ENCODE measurements at places on chromosomes 1 and 21.

DNA sequence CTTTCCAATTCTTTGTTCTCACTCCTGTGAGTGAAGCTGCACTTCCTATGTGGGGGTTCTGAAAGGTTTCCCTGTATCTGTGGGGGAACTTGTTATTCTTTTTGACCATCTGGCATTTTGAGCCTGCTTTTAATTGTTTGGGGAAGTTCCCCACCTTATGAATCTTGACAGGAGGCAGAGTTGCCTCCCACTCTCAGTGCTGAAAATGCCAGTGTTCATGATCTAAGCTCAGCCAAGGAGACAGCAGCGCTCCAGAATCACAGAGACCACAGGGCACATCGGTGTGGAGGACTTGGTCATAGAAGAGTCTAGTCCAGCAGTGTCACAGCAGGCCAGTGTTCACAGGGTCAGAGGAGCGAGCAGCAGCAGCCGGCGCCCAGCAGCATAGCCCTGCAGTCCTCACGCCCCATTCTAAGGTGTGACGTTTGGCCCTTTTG lies 63.8 kb upstream of the PRDX6 start:
- DNase-seq: no peak

DNA sequence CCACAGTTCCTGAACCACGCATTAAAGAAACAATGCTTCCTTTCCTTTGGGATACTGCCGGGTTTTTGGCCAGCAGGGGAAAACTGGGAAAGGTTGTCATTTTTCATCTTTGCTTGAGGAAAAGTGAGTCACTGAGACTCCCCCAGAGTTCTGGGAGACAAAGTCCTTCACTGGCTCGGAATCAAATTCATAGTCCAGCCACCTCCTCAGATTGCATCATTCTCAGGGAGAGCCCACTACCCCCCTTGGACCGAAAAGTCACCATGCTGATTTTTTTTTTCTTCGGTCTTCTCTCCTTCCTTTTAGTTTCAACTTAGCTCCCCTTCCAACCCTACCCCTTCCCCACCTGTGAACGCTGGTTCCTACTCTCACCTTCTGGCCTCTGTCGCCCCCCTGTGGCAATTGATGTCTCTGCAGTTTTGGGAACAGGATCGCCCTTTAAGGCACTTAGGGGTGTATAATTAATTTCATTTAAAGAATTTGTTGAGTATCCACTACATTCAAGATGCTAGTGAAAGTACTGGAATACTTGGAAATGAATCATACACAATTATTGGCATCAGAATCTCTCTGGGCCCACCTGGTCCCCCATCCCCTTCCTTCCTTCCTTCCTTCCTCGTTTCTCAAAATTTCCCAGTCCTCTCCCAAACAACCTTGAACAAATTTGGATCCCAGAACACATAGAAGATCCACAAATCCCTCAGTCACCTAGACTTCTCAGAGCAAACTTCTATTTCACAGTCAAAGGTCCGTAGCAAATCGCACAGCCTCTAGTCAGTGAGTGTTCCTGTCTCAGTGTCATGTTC lies 6.9 kb downstream of the ACKR1 start:
- no peak for DNase-seq

DNA sequence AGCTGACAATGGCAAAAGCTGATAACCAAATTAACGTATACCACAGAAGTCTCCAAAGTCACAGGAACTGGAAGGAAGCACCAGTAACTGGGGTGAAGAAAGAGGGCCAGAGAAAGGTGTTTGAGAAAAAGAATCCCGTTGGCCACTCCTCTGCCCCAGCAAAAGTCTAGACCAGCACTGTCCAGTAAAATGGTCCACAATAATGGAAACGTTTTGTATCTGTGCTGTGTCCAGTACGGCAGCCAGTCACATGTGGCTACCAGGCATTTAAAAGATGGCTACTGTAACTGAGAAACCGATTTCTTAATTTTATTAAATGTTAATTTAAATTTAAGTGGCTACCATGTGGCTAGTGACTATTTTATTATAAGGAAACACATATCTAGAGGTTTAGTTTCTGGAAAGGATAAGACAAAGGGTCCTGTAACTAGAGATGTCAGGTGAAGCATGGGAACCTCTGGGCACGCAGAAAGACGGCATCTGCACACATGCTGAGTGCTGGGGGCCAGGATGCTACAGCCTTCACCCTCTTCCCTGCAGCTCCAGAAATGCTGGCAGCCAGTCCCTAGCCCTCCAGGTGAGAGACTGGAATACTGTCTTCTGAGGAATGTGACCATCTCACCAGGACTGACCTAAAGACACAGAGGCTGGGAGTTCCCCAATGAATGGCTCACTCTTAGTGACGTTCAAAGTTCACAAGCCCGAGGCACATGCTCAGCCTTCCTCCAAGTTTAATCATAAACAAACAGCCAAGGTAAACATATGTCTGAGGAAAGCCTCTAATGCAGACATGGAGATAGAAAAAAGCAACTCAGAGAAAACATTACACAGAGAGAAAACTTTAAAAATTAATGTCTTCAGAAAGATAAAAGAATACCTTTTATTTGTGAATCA lies 50.7 kb downstream of the JAK1 start:
- DNase-seq: no peak

- DNase-seq: no peak
Measured at GRCh38 chr1:75293270-75293669, 159.1 kb downstream of the LHX8 start.

DNA sequence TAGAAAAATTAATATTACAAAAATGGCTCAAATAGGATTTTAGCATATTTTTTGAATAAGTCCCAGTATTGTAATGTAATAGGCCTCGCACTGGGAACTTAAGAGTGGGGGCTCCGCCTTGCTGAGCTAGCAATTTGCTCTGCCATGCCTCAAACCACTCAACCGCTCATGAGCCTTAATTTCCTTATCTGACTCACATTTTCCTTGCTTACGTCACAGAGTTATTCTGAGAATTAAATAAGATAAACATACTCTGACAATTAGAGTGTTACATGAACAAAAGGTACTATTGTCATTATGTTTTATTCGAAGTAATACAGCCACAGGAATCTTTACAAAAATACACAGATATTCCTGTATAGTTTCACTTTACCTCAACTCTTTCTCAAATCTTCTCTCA lies 108.1 kb downstream of the SLC44A5 start:
- DNase-seq: no peak

DNA sequence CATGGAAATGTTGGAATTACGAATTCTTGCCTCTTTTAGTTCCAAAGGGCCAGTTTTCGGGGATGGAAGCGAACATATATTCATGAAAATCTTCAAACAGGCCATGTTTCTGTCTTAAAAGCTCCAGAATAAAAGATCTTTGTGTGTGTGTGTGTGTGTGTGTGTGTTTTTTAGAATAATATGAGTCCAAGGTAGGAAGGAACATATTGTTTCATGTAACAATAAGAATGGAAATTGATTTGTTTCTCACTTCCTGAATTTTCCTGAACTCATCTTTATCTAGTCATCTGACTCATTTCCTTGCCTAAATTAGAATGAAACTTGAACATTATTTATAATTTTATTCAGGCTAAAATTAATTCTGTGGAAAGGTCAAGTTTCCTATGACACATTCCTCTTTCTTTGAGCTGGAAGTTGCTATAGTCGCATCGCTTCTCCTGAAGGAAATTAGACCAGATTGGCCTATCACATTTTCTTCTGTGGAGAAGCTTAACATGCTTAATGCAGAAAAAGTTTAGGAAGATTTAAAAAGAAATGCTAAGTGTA lies 805.1 kb upstream of the ADAMTS5 start:
- no peak for DNase-seq

GRCh38 chr1:145885738-145886287 lies at the start of gene ANKRD35:
ANKRD35 (minus strand) TSS chr1:145885866; CDS start chr1:145885758, 108 bp downstream.
- peak; percentile 93 for DNase-seq

DNA sequence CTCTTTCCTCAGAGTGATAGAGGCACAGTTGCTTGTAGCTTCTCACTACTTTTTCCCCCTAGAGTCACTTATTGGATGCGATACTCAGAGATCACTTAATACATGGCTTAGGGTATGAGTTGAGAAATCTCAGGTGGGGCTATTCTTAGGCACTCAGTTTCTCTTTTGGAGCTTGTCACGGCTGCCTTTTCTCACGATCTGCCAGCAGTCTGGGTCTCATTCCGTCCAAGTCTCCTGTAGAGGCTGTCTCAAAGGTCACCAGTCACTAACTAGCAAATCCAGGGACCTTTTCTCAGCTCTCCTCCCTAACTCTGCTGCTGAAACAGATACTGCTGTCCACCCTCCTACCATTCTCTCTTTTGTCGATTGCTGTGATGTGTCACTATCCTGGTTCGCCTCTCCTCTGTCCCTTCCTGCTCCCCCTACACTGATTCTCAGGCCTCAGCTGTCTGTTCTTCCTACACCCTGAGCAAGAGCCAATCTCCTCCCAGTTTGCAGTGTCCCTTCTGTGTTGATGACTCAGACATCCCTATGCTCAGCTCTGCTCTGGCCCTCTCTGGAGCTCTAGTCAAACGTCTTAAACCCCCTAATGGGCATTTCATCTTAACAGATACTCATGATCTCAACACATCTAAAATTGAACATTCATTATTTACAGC lies 12.4 kb downstream of the ATP1A2 start:
- no peak for DNase-seq

GRCh38 chr1:80048716-80049115 lies 1042.2 kb upstream of the ADGRL4 start:
- DNase-seq: no peak

DNA sequence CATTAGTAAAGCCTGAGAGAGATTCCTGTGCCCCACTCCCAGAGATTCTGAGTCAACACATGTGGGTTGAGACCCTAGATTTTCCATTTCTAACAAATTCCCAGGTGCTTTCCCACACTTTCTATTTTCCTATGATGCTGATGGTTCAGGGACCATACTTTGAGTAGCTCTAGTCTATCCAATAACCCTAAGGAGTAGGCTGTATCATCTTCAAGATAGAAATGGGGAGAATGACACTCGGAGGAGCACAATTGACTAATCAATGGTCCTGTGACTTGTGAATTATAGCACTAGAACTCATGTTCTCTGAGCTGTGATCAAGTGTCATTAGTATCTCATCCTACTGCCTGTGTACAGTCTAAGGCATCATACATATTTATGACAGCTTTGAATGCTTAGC lies 232.9 kb upstream of the B3GALT2 start:
- no peak for DNase-seq
